Muscle of back (tissue), 13 donors: ENCODE measurements at places on chromosomes 7 and 10.

- DNase-seq, result no peak
Measured at GRCh38 chr7:158450476-158451124, 137.0 kb downstream of the PTPRN2 start.

DNA sequence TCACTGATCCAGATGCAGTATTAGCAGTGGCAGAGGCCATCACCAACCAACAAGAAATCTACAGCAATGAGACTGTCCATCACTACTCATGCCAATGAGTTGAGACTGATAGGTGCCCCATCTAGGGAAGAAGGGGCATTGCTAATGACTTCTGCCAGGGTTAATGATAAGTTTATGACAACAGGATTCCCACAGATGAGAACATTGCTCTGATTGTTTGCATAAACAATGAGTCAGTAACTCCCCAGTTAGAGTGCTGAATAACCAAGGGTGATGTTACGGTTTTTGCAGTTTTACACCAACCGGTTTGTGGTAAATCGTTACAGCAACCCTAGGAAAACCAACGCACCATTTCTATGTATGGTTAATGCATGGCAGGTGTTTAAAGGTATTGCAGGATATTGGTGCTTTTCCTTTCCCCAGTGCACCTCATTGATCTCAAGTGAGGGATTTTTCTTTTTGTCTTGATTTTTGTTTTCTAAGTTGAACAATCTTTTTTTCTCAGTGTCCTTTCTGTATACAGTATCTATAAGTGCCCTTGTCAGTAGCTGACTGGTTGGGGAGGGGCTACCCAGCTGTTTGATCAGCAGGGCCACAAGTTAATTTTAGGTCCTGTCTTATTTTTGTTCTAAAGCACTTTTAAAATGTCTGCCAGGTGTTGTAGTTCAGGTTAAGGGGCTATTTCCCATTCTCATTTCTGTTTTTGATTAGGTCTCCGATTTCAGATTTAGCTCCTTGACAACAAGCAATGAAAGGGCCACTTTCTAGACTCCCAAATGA lies 3.9 kb upstream of the CSGALNACT2 start:
- no peak for DNase-seq

DNA sequence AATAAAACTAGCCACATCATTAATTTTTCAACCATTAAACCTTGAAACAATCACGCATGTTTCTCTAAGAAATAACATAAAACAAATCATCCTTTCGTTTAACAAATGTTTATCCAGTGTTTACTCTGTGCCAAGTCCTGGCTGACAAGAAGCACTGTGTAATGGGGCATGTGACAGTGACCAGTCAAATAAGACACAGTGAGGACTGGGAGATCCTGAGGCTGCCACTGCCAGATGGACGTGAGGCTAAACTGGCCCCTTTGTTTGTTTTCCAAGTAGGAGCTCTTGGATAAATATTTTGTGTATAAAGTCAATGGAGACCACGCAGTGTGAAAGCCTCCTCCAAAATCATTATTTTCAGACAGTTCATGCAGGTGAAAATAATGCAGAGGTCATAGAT lies 626.2 kb downstream of the SUGCT start:
- no peak for DNase-seq

- peak; percentile 38 for DNase-seq
Measured at GRCh38 chr10:33164060-33164709, 170.3 kb downstream of the NRP1 start.

GRCh38 chr7:78587443-78588044 lies 789.0 kb downstream of the PHTF2 start:
- no peak for DNase-seq

GRCh38 chr7:65477326-65477725 lies 103.7 kb downstream of the ZNF92 start:
- DNase-seq, result no peak

- no peak for DNase-seq
Measured at GRCh38 chr7:138396251-138397070, 63.6 kb upstream of the TRIM24 start.

DNA sequence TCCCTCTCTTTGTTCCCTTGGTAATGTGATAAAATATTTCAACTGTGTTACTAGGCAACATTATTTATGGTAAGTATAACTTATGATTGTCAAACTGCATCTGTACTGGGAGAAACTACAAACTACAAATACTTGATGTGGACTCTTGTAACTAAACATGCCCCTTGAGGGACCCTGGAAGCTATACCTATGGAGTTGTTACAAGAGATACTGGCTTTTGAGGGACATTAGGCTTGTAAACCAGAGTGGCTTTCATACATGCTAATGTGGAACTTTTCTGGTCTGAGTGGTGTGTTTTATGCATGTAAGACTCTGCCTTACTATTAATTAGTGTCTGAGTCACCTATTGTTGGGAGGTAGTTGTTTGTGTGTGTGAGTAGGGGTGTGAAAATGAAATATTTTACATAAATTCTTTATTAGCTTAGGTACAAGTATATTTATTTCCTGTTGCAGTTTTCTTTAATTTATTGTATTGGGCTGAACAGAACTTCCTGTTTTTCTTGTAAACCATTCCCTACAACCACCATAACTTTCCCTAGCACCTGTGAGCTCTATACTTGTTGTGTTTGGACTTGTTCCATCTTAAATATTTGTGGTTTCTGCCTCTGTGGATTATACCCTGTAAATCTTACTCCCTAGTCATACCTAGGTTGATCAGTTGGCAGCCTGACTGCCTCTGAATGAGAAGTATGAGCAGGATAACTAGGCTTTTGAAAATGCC lies 49.8 kb downstream of the STK31 start:
- DNase-seq, result no peak

- DNase-seq, result no peak
Measured at GRCh38 chr10:131722121-131722520, 178.7 kb upstream of the PPP2R2D start.

DNA sequence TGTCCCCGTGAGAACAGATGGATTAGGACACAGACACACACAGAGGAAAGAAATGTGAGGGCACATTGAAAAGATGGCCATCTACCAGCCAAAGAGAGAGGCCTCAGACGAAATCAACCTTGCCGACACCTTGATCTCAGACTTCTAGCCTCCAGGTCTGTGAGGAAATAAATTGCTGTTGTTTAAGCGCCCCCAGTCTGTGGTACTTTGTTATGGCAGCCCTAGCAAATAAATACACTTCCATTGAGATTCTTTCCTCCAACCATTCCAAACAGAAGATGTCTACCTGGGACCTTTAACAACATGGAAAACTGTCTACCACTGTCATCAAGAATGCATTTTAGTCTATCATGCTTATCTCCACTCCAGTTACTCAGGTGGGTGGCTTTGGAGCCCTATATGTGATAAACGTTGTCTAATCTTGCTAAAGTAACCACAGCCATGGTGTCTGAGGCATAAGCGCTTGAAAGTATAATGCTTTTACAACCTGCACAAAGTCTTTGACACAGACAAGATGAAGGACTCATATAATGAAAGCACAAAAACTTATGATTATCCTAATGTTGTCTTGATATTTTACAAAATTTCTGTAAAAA lies 244.3 kb downstream of the MTERF1 start:
- DNase-seq, result no peak

- DNase-seq, result no peak
Measured at GRCh38 chr10:4067931-4068561, 283.0 kb upstream of the KLF6 start.

DNA sequence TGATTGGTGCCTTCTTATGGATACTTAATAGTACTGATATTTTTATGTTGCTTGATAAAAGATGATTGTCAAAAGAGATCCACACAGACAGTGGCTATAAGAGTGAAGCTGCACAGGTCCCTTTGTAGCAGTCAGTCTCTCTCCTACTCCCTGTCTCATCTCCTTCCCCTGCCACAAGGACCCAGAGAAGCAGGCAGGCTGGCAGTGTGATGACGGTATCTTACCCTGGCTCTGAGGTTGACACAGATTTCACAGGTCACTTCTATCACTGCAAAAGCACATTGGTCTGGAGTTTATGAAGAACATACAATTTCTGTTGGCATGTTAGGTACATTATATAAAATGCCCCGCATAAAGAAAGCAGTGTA lies 64.4 kb upstream of the AHR start:
- no peak for DNase-seq

- no peak for DNase-seq
Measured at GRCh38 chr7:78968951-78969350, 484.5 kb downstream of the MAGI2 start.

GRCh38 chr7:54345746-54346145 lies 196.4 kb upstream of the VSTM2A start:
- DNase-seq, result no peak

DNA sequence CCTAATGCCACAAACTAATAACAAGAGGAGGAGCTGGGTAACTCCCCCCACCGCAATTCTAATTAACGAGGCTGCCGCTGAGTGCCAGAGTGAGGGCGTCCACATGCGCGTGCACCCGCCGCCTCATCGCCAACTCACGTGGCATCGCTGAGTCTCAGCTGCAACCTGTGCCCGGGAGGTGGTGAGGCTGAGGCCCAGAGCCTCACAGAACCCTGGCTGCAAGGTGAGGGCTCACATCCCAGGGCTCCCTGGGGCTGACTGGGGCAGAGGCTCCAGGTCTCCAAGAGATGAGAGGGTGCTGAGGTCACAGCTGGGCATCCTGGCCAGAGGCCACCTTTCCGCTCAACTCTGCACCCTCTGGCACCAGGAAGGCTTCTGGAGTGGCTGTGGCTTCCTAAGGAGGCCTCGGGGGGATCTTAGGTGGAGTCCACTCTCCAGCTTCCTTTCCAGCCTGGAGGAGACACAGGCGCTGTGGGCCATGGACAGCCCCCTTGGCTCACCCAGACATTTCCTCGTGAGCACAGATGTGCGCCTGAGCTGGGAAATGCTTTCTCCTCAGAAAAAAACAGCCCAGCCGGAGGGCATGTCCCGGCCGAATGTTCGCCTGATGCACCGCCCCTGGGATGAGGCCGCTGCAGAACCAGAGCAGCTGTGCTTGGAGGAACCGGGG lies 242.6 kb downstream of the MAD1L1 start:
- peak; percentile 83 for DNase-seq

- no peak for DNase-seq
Measured at GRCh38 chr10:6336016-6336415, 133.3 kb downstream of the PFKFB3 start.

GRCh38 chr7:48078470-48078869 lies 10.6 kb upstream of the UPP1 start:
- no peak for DNase-seq

DNA sequence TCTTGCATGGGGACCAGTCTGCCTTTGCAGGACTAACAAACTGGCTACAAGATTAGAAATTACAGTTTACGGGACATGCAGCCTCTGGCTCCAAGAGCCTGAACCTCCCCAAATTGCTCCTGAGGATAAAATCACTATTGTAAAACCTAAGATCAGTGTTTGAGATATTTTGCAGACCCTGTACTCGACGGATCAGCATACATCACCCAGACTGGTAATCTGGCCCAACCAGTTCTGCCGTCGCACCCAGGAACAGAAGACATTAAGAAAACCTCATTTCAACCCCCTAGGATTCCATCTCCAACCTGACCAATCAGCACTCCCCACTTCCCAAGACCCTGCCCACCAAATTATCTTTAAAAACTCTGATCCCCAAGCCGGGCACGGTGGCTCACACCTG lies 27.1 kb upstream of the DNMBP start:
- DNase-seq, result no peak

GRCh38 chr7:158868764-158869410 lies 12.5 kb downstream of the DYNC2I1 start:
- DNase-seq, result no peak

- DNase-seq, result no peak
Measured at GRCh38 chr10:35545878-35546590, 59.1 kb upstream of the GJD4 start.

DNA sequence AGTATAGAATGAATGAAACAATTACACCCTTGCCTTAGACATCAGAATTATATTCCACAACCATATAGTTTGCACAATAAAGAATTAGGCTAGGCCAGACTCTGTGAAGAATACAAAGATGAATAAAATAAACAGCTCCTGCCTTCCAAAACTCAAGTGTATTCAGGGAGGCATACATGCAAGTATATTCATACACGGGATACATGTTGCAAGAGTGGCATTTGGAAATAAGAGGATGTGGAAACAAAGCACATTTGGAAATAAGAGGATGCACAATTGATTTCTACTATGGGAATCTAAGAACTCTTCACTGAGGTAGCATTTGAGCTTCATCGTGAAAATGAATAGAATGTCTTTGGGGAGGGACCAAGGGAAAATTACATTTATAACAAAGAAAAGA lies 27.0 kb upstream of the TMEM26 start:
- DNase-seq, result no peak

- DNase-seq, result no peak
Measured at GRCh38 chr7:41855798-41856197, 152.9 kb upstream of the INHBA start.

- peak; percentile 19 for DNase-seq
Measured at GRCh38 chr7:38070718-38071117, 107.3 kb upstream of the STARD3NL start.

DNA sequence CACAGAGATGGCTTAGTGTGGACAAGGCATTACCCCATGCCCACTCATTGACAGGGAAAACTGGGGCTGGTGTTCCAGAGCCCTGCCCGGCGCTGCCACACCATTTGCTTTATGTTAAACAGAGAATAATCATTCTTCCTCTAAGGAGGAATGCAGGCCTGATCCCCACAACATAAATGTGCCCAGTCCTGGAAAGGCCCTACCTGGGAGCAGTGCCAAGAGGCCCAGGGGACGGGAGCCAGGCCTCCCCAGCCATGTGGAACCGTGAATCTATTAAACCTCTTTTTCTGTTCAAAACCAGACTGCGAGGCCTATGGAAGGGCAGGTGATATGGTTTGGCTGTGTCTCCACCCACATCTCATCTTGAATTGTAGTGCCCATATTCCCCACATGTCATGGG lies 264.1 kb downstream of the GRID1 start:
- no peak for DNase-seq

DNA sequence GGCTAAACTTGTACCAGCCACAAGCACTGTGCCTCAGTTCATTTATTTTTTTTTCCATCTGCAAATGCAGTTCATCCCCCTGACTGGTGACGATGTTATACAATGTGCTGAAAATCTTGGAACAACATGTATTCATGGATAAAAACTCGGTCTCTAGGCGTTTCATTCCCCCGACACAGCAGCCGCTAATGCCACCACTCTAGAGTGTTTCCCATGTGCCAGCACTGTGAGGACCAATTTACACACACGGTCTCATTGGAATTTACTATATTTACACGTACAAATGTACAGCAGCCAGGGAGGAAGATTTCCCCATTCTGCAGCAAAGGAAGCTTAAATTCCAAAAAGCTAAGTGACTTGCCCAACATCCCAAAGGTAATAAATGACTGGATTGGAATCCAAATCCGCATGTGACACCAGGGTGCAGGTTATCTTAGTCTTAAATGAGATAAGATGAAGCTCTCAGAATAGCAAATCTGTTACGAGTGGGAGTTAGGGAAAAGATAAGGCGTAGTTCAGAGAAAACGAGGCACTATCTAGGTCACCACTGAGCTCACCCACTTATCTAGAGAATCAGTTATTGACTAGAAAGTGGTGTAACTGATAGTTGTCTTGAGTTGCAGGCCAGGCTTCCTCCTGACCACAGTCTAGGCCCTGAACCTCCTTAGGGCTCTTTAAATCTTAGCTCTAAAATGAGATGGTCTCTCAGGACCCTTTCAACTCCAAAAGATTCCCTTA lies 36.7 kb downstream of the FAM107B start:
- no peak for DNase-seq

GRCh38 chr7:131250331-131250730 lies 77.3 kb upstream of the MKLN1 start:
- DNase-seq, result no peak
